ENCODE measurements at places on chromosomes 11 and 22.

DNA sequence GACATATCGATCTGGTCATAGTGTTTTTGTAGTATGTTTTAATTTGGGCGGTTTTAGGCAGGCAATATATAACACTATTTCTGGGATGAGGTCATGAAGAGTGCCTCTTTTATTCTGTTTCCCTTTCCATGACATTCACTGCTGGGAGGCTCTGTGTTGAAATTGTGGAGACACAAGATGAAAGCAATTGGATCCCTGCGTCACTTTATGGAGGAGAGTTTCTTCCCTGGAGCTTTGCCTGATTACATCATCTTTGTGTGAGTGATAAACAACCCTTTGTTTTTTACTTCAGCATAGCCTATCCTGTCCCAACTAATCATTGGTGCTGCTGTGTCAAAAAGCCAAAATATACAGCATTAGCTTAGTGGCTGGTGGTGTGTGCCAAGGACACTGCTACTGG, 48.6 kb downstream of the PARVG start:
- DNase-seq: no peak

- DNase-seq: peak; percentile 24
Measured at GRCh38 chr11:62671236-62671607, 251 bp upstream of the UQCC3 start.

DNA sequence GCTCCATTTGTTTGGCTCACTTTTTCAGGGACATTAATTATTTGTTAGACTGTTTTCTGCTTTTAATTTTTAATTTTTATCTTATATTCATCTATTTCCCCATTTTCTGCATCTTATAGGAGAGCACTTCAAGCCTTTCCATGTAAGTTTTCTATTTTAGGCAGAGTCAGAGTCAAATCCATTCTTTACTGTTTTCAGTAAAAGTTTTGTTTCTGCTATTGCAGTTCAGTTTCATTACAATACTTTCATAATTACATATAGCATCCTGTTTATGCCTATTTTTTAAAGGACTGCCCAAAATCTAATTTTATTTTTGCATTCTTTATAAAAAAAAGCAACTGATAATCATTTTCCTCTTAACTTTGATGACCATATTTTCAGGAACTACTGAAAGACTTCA, 3.8 kb upstream of the OR10A5 start:
- DNase-seq: no peak

GRCh38 chr11:12544986-12545775, 129.0 kb upstream of the TEAD1 start:
- no peak for DNase-seq

DNA sequence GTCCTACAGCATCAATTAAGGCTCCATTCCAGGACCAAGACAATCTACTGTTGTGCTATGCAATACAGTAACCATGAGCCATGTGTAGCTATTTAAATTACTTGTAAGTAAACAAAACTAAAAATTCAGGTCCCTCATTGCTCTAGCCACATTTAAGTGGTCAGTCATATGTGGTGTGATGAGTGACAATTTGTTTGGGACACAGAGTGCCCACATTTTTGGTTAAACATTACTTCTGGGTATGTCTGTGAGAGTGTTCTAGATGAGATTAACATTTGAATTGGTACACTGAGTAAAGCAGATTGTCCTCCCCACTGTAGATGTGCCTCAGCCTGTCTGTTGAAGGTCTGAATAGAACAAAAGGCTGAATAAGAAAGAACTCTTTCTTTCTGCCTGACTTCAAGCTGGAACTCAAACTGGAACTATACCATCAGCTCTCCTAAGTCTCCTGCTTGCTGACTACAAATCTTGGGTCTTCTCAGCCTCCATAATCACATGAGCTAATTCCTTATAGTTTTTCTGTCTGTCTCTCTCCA, 15.8 kb downstream of the KBTBD3 start:
- no peak for DNase-seq

DNA sequence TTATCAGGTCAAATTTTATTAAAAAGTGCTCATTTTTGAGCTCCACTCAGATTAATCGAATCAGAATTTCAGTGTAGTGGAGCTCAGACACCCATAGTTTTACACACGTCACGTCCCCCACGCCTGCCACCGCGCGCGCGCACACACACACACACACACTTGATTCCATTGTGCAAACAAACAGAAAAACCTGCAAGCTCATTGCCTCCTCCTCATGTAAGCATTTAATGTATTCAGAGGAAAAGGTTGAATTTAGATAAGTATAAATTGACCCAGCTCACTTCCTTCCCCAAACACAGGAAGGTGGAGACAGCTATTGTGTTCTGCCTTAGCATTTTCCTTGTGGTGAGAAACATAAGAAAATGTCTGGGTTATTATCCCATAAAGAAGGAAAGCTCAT, 336.7 kb downstream of the LUZP2 start:
- DNase-seq: no peak

DNA sequence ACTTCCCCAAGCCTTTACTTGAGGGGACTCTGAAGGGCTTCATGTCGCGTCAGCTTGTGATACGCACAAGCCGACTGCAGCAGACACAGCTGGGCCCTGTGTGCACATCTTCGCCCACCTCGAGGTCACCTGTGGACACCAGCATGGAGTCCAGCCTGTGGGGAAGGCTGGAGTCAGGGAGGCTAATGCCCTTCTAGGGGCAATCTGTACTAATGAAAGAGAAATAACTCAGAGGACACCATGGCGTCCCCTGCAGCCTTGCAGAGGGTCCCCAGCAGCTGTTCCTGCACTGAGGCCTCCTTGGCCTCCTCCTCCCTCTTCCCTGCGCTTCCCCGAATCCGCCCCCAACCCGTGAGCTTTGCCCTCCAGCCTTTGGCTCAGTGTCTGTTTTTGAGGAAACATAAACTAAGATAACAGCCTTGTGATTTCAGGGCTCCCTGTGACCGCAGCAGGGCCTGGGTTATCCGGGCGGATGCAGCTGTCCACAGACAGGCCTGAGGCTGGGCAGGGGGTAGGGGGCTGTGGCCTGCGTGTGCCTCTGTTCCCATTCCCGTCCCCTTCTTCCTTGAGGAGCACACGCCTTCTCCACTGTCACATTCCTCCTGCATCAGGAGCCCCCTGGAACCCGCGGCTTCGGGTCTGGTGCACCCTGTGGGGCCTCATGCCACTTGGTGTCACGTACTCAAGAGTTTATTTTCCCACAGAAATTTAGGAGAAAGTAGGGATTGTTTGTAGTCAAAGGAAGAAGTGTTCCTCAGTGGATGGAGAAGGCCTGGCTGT, 25.0 kb downstream of the KRTAP5-5 start:
- no peak for DNase-seq

- DNase-seq: no peak
Measured at GRCh38 chr22:27709919-27710675, 91.5 kb downstream of the MN1 start.

GRCh38 chr11:70928854-70929598, 323.4 kb downstream of the SHANK2 start:
- no peak for DNase-seq

- no peak for DNase-seq
Measured at GRCh38 chr11:11253497-11253896, 99.6 kb downstream of the CSNK2A3 start.

DNA sequence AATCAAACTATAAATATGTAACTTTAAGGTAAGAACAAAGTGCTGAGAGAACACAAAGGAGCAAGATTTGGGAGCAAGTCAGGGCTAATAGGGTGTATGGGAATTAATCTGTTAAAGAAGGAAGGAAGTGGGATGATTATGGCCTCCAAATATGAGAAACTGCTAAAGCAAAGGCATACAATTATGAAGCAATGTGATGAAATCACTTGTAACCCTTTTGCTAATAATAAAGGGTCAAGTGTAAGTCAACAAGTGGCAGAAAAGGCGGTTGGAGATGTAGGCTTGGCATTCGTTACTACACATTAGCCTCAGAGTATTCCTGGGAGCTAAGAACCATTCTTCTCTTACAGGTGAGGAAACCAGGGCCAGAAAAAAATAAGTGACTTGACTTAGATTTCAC, 1002.3 kb upstream of the TENM4 start:
- DNase-seq: no peak

DNA sequence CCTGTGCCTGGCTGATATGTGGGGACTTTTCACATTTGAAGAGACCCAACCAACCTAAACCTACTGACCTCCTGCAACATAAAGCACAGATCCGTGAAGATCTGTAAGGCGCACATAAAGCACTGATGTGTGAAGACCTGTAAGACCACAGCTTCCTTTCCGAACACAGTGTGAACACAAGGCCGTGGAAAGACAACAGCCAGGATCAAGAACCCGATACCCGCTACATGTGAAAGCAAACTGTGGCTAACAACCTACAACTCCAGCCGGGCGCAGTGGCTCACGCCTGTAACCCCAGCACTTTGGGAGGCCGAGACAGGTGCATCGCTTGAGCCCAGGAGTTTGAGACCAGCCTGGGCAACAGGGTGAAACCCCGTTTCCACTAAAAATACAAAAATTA, 17.6 kb upstream of the PPFIA1 start:
- no peak for DNase-seq

Measured in ACHN (cell line).